ENCODE measurements at places on chromosomes 11 and 22.

- no peak for DNase-seq
Observed at GRCh38 chr11:61869708-61870451, 21.5 kb downstream of the FADS3 start.

DNA sequence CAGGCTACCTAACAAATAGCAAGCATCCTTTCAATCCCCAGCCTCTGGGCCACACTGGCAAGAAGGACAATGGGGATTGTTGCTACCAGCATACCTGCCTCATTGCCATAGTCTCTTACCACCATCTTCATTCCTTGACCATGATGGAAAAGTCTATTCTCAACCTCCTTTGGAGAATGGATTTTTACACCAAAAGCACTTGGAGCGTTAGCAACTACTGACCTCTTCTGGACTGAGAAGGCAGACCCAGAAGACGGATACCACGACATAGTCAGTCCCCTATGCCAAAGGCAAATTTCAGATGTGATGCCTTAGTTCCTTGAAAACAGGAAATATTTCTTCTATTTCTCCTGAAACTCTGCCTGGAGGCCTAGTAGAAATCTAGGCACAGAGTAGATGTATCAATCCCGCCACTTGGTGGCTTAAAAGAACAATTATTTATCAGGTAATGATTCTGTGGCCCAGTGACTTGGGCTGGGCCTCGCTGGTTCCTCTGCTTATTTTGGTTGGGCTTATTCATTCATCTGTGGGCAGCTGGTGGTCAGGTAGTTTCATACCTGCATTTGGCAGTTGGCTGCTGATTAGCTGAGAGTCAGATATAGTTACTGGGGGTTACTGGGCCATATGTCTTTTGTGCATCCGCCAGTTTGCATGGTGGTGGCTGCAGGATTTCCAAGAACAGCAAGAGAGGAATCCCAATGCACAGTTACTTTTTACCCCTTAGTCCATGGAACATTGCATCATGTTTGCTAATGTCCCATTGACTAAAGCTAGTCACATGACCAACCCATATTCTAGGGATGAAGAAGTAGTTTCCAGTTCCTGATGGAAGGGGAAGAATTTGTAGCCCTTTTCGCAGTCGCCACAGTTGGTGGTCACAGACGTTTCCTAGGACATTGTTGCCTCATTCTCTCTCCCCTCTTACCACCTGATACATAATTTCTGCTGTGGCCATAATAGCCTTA is 75.2 kb downstream of the DHCR7 start:
- peak; percentile 17 for DNase-seq

DNA sequence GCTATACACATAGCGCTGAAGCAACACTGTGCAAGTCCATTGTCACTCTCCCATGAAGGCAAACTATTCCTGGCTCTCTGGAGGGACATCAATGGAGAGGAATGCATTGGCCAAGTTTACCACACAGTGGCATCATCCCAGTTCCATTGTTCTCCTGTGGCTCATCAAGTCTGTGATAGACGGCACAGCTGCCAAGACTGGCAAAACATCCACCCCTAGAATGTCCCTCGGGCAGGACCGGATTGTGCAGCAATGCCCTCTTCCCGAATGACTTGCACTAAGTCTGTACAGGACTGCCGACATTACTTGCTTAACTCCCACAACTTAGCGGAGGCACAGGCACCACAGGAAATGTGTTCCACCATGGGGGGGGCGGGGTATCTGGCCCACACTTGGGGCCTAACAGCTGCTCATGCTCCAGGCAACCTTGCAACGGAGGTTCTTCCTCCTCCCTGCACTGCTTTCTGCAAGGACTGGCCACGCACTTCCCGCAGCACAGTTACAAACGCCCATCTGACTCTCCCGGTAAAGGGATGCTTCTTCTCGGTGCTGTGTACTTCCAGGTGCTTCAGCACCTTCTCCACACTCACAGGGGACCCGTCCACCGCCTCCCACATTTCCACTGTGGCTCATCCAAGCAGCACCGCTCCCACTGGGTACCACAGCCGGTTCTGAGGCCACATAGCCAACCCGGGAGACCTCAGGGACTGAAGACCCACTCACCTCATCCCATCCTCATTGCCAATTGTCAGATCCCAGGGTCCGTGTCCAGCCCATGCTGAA is 1309.6 kb upstream of the RAG2 start:
- DNase-seq: no peak

- no peak for DNase-seq
Observed at GRCh38 chr11:134751031-134751585, 339.1 kb upstream of the B3GAT1 start.

DNA sequence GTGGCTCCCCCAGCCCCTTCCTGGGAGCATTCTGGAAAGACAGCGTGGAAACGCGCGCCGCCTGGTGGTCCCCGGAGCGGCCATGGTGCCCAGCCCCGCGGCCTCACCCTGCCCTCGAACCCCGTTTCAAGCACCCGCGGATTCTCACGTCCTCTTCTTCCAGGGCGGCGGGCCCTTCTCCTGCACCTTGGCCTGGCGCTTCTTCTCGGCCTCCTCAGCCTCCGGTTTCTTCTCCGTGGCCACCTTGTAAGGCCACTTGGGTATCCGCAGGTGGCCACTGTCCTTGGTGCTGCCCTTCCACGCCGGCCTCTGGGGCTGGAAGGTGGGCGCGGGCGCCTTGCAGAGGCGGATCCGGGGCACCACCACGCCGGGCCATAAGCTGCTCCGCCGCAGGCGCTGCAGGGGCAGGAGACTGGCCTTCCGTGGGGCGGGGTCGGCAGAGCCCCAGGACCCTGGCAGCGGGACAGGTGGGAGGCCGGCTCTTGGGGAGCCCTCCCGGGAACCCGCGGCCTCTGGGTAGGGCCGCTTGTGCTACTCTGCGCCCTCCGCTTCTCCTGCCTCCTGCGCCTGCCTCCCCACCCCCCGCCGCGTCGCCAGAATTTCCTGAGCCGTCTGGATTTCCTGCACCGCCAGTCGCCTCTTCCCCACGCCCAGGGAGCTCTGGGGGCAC is 83.4 kb downstream of the TRIM51G start:
- DNase-seq: no peak

Data from NCI-H345 (cell line).